NCI-H69 (cell line): ENCODE measurements at places on chromosomes 3 and 15.

DNA sequence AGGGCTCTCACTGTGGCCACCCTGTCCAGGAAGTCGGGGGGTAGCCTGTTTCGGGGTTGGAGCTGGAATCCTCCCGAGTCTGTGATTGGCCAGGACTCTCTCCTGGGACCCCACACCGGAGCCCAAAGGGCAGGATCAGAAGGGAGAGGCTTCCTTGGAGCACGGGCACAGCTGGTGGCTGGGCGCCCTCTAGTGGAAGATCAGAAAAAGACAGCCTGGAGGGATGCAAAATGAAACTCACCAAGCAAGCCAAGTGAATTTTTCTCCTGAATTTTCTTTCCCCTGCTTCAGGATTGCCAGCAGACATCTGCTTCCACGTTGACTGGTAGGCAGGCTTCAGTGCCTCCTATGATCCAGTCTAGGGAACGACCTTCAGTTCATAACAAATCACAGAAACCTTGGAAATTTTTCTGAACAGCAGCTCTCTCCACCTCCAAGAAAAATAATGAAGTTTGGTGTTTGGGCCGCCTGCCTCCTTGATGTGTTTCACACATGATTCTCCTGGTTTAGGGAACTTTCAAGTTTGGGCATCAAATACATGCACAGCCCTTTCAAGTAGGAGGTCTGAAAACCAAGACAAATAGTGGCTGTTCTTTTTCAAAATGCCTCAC, 224.6 kb downstream of the VPS13C start:
- peak; percentile 63 for DNase-seq

GRCh38 chr3:129358772-129359371, 69.6 kb downstream of the EFCAB12 start:
- no peak for DNase-seq

- DNase-seq: no peak
Measured at GRCh38 chr15:28959326-28959725, 73.6 kb downstream of the APBA2 start.

DNA sequence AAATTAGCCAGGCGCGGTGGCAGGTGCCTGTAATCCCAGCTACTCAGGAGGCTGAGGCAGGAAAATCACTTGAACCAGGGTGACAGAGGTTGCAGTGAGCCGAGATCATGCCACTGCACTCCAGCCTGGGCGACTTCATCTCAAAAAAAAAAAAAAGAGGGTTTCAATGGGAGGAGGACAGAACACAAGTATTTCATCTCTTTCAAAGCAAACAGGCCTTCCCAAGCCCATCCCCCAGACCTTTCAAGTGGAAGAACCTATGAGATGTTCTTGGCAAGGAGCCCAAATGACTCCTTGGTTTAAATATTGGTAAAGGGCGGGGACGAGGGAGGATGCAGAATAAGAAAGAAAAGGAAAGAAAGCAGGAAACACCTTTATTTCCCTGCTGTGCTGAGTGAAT, 62.2 kb upstream of the MCF2L2 start:
- peak; percentile 94 for DNase-seq

GRCh38 chr3:45026038-45026437, at the start of gene CLEC3B:
TSS of gene CLEC3B (plus strand) at chr3:45026303. CDS start at chr3:45026363, 60 bp downstream.
- DNase-seq: peak; percentile 15
